Esophagus mucosa (tissue), 1 donor: ENCODE measurements at places on chromosomes 16 and 17. TPM values are rescaled to one million over a fixed set of nuclear protein-coding genes. Genes with fewer than 3 reads are reported as not detected.

- no peak for ATAC-seq
These were observed 178.3 kb downstream of the SOX9 start for GRCh38 chr17:72299100-72299499.

- no peak for ATAC-seq
These were observed 38.5 kb upstream of the SLC25A19 start for GRCh38 chr17:75327757-75328156.

GRCh38 chr17:322006-322780, 30.4 kb downstream of the RPH3AL start:
- no peak for ATAC-seq

GRCh38 chr16:638034-638543, 2.0 kb upstream of the METTL26 start:
- no peak for ATAC-seq

DNA sequence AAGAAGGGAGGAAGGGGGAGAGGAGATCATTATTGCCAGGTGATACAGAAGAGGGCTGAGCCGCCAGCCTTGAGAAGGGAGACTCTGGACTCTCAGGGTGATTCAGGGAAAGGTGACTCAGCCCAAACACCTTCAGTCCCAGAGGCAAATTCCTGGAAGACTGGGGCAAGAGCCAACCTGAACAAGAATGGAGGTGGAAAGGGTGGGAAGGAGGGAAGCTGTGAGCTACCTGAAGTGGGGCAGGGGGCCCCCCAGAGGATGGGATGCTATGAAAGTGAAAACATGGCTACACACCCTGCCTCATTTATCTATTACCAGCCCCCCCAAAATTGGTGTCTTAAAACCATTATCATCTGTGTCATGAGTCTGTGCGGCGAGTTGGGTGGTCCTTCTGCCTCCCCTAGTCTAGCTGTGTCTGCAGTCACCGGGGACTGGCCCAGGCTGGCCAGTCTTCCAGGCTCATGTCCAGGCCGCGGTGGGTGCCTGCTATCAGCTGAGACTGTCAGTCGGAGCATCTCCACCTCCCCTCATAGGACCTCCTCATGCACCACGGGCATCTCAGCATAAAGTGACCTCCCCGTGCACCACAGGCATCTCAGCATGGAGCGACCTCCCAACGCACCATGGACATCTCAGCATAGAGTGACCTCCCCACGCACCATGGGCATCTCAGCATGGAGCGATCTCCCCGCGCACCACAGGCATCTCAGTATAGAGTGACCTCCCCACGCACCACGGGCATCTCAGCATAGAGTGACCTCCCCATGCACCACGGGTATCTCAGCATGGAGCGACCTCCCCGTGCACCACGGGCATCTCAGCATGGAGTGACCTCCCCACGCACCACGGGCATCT, 3.2 kb upstream of the SLC47A2 start:
- ATAC-seq, result peak; percentile 54

The SPECC1 gene
- total RNA-seq, result 13.8 TPM

The SPNS2 gene
- total RNA-seq, result 33.9 TPM

The C16orf89 gene
- 0.56 TPM for total RNA-seq

The SERPINF2 gene
- total RNA-seq, result 2.7 TPM

The RUNDC1 gene
- total RNA-seq, result 5.8 TPM

The RNF43 gene
- total RNA-seq, result 7.4 TPM

The SLC39A11 gene
- total RNA-seq, result 32.8 TPM

The PRR35 gene
- not detected for total RNA-seq
